ENCODE measurements at places on chromosomes 16 and 17. TPM values are rescaled to one million over a fixed set of nuclear protein-coding genes. Genes with fewer than 3 reads are reported as not detected.

ZNF778 gene
- total RNA-seq = 11.0 TPM

DNA sequence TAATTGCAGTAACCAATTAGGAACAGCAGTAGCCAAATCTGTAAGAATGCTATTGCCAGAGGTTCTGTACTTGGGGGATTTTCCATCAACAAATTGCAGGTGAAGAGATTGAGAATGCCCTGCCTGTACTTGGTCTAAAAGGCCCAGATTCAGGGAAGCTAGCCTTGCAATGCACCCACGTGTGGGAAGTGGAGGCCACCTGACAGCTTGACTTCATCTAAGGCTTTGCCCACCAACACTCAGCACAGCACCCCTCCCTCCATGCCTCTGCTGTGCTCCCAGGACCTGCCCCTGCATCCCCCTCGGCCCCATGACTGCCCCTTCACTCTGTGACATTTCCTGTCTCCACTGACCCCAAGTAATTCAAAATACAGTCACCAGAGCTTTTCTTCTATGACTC is 79.1 kb upstream of the CDH5 start:
- DNase-seq = no peak

- DNase-seq = no peak
Observed at GRCh38 chr17:12064395-12064794, 43.7 kb downstream of the MAP2K4 start.

GRCh38 chr16:50050802-50051201 is 15.0 kb upstream of the HEATR3 start:
- no peak for DNase-seq

FOXC2 gene
- 0.60 TPM for total RNA-seq

SLC35G6 gene
- not detected for total RNA-seq
